ENCODE measurements at places on chromosomes 3 and 15.

GRCh38 chr3:42745291-42745745 is 27.7 kb downstream of the CCDC13 start:
- DNase-seq = no peak

DNA sequence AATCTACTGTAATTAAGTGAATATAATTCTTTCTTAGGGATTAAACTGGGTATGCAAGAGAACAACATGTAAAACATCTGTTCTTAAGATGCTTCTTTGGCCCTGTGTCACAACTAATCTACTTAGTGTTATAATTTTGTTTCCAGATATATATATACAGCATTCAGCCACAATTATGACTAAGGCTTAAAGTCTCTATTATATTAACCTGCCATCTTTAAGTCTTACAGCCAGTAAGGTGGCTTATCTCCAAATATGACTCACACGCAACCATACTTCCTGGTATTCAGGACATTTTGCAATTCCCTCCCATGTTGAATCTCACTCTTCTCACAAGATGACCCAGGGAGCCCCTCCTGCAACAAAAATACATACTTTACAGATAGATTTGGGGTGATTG is 6.6 kb upstream of the KBTBD8 start:
- no peak for DNase-seq

DNA sequence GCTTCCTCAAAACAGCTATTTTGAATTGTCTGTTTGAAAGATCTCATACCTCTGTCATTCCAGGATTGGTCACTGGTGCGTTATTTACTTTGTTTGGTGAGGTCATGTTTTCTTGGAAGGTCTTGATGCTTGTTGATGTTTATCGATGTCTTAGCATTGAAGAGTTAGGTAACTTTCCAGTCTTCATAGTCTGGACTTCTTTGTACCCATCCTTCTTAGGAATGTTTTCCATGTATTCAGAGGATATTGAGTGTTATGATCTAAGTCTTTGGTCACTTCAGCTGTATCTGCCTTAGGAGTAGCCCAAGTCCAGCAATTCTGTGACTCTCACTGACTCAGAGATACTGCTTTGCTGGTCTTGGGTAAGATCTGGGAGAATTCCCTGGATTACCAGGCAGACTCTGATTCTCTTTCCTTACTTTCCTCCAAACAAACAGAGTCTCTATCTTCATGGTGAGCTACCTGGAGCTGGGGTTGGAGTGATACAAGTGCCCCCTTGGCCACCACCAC is 398.6 kb downstream of the ZIC4 start:
- DNase-seq = no peak

- no peak for DNase-seq
These were observed 374.3 kb downstream of the TIGIT start for GRCh38 chr3:114668099-114668498.

DNA sequence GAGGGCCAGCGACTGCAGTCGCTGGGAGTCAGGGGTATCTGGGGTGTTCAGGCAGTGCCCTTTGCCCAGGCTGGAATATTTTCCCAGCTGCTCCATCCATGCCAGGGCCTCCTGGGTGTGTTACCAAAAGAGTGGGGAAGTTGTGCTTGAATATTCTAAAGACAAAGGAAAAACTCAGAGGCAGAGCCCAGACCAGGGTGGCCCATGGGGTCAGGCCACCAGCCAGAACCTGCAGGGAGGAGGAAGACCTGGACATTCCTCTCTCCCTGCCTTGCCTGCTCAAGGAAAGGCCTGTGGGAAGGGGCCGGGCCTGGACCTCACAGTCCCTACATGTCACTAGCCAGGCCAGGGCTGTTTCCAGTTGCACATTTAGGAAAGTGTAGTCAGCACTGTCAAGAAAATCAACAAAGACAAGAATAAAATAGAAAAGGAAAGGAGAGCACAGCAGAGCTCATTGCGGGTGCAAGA is 16.0 kb upstream of the KLF15 start:
- DNase-seq = no peak

DNA sequence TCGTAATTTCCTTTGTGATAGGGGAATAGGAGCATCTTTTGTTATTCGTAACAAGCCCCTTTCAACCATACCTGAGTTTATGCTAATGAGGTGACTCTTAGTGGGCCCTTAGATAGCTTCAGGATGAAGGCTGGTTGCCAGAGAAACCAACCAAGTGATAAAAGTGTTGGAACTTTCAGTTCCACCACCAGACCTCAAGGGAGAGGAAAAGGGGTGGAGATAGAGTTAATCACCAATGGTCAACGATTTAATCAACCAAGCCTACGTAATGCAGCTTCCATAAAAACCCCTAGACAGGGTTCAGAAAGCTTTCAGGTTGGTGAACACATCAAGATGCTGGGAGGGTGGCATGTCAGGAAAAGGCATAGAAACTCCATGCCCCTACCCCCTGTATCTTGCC is 33.0 kb downstream of the HERC1 start:
- DNase-seq = no peak

DNA sequence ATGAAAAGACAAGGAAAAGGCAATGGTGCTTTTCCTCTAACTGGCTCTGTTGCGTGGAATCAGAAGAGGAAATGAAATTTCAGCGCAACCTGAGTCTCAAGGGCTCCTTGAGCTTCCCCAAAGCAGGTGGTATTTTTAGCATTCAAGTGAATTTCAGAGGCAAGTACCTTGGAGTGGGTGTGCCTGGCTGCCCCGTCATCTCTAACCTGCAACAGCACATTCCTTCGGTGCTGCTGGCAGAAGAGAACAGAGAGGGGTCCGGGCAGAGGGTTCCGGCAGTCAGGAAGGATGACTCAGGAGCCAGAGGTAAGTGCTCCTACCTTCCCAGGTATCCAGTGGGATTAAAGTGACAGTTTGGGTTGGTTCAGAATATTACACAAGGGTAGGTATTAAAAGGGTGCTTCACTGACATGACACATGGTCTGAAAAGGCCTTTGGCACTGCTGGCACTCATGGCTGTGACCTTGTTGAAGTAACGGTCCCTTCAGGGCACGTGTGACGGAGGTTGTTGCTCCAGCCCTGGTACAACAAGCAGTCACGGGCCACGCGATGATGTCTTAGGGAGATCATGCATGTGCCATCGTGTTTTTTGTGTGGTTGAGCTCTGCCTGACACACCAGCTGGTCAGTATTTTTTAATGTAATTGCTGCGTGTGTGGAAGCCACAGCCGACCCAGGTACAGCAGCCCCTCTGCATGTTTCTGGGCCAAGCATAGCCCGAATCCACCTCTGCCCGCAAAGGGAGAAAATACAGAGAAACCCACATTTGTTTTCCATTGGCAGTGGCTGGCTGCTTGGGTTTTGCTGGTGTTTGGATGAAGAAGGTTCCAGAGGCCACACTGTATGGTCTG is 75.7 kb downstream of the LRRK1 start:
- no peak for DNase-seq

DNA sequence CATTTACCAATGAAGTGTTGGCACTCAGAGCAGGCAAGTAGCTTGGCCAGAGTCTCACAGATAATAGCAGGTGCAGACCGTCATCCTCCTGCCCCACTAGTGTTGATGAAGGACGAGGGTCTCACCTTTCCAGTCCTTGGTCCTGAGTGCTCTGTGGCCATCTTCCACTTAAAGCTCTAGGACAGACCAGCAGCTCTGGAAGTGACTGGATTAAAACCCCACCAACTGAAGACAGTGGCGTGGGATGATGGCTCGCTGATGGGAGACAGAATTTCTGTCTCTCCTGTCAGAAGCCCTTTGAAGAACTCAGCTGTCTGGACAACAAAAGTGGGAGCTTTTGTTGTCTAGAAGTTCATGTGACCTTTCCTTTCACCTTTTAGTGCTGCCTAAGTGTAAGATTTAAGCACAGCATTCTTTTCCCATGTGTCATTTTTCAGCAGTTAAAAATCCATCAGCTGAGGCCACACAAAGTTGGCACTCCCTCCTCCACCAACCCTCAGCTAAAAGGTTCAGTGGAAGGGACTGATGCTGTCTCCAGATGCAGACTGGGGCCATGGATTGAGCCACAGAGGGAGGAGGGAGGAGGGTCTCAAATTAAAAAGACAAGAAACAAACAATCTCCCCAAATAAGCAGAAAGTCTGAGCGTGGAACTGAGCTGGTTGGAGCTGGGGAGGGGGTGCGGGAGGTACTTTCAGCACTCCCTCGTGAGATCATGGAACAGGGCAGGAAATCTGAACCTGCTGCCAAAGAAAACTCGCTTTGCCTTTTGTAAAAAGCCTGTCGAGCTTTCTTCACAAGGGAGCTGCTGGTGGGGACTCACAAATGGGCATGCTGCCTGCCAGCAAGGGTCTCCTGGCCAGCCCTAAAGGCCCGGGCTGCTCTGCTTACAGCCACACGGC is 148.5 kb upstream of the CTDSPL start:
- DNase-seq = no peak

- DNase-seq = no peak
These were observed 497.8 kb upstream of the CNTN4 start for GRCh38 chr3:1600700-1601418.

- no peak for DNase-seq
These were observed 653.0 kb downstream of the DIPK2A start for GRCh38 chr3:144624656-144625055.

DNA sequence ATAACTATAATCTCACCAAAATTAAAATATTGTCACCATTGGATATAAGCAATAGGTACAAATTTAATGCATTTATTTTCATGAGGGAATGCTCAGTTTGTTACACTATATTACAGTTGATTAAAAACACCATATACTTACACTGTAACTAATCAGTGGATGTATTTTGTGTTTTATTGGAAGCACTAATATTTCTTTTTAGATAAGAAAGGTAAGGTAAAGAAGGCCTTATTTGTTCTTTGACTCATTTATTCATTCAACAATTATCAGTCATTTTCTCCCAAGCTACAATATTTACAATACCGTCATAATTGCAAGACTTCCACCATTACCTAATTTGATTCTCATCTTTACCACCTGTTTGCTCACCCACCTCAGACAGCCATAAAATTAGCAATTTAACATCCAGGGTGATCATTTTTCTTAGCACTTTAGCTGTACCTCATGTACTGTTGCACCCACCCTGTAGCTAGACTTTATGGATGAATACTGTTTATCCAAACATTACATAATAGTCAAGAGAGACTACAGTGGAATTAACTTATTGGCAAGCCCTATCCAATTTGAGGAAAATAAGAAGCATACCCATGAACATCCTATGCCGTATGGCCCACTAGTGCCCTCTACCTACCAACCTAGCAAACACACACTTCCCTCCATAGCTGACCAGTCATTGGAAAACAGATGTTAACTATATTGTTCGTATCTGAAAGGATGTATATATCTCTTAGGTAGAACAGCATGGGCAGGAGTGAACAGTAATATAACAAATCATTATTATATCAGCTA is 229.6 kb downstream of the BBX start:
- no peak for DNase-seq

GRCh38 chr3:112127522-112128494 is 5.2 kb downstream of the GCSAM start:
- no peak for DNase-seq

GRCh38 chr3:95899911-95900310 is 914.5 kb upstream of the EPHA6 start:
- no peak for DNase-seq

DNA sequence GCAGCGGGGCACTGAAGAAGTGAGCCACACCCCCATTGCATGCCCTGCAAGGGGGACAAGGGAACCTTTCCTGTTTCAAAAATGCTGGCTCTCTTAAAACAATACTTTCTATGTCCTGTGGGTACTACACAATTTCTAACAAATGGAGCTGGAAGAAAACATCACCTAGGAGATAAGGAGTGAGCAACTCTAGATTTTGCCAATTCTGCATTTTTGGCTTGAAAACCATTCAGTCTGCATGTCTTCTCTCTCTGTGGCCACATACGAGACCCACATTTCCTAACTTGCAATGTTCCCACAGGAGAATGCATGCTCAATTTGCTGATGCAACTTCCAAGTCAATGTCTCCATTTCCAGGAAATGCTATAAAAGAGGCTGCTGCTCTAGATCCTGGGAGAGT is 662.0 kb downstream of the SQOR start:
- no peak for DNase-seq

GRCh38 chr3:11436775-11437174 is 164.6 kb downstream of the ATG7 start:
- DNase-seq = no peak

GRCh38 chr3:78605178-78605577 is 1162.6 kb downstream of the ROBO1 start:
- DNase-seq = no peak

DNA sequence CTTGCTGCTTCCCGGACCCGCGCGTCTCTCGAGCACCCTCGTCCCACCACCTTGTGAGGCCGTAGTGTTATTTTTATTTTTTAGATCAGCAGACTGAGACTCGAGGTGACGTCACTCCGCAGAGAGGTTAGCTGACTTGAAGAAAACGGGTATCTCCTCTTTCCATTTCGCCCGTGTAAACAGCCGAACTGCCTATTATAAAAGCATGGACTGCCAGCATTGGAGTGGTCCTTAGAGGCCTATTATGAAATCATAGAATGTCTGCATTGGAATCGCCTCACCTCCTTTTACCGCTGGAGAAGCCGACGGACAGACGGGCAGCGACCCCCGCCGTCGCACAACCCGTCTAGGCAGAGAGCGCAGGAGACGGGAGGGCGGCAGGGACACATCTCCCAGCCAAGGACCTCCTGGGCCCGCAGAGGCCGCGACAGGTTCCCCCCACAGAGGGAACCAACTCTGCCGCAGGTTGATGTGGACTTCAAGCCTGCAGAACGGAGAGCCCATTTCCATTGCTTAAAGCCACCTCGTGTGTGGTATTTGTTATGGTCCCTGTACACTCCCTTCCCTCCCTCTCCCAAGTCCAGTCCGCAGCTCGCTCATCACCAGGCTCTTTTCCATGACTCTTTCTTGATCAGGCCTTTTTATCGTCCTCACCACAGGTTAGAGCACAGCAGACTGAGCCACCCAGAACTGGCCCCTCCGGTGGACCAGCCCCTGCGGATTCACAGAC is 540 bp upstream of the PPP1R2 start:
- DNase-seq = no peak

DNA sequence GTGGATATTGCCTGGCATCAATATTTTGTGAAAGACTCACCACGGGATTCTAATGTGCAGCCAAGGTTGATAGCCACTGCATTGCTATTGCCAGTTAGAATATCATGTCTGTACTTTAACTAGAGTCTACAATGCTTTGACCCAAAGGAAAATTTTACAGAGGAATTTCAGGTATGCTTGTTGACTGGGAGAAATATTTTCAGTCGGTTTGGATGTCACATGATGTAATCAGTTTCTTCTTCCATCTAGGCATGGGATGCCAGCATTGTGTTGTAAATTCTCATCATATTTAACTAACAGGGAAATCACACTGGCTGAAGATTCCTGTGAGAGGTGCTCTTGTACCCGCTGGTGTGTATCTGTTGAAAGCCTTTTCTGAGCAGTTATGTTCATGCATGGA is 508.9 kb upstream of the ADAMTS9 start:
- no peak for DNase-seq

- DNase-seq = no peak
These were observed 87.8 kb downstream of the CHL1 start for GRCh38 chr3:284322-284721.

DNA sequence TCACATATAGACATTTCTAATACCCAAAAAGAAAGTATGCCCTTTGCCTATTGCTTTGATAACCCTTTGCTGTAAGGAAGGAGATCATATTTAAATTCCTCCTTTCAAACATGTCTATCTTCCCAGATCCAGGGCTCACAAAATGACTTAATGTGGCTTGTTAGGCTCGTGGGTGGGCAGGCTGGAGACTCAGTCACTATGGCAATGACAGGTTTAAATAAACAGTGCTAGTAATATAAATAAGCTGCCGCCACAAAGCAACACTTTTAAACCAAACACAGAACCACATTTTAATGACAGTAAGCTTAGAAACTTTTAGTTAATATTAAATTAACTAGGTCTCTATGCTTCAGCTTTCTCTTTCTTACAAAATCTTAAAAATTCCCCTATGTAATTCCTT is 616.0 kb upstream of the NAALADL2 start:
- DNase-seq = no peak

Data from stimulated activated CD8-positive, alpha-beta memory T cell treated with anti-CD3 and anti-CD28 coated beads, Interleukin-4, amount 100 ng/mL, for 1 hour (primary cell).